Femur (tissue), 1 donor: ENCODE measurements at places on chromosomes 6 and 20.
A peak's percentile ranks its signal among the peaks of the same experiment; 100 is the strongest.

- no peak for DNase-seq
Observed at GRCh38 chr6:126541806-126542491, 202.0 kb downstream of the CENPW start.

DNA sequence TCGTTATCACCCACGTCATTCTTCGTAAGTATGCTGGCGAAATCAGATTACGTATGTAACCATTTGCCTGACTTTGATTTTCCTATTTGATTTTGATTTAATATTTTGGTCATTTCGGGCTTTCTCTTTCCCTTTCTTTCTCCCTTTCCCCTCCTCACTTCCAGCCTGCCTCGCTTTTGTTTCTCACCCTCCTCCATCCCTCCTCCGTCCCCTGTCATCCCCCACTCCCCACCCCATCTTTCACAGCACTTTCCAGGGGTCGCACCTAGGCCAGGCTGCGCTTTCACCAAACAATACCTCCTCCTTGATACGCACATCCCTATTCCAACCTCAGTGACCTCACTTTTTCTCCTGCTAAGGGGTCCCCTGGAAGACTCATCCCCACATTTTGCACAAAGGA, 194.6 kb upstream of the SNX9 start:
- no peak for DNase-seq

DNA sequence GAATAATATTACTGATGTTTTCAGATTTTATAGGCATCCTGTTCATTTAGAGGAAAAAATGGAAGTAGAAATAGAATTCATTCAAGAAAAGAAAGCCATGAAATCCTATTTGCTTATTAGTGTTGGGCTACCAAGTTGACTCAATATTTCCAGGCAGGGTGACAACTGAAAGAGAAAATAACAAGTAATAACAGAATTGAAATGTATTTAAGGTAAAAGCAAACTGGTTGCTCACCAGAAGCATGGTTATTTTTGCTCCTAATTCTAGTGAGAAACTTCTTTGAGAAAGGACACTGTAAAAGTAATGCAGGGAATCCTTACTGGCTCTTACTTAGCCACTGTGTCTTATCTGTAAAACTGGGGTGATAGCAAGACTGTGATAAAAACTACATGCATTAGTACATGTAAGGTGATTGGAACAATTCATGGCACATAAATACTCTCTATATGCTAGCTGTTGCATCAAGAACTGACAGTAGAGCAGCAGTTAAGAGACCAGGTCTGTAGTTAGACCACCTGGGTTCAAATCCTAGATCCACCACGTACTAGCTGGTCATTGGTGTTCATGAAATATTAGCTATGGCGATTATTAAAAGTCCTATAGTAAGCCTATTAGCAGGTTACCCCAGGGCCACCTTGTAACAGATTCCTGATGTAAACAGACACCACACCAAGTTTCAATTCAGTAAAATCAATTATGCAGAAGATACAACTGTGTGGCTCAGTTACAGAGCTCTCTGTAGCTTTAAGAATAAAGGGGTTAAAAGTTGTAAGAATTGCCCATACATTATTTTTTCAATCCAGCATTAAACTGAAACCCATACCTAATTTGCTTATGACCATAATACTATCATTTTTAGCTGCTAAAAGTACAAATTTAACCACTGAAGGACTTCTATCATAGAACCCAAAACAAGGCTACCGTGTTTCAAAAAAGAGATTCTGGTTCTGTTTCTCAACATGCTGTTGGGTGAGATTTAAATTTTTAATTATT, 159.2 kb upstream of the COL21A1 start:
- DNase-seq: no peak

DNA sequence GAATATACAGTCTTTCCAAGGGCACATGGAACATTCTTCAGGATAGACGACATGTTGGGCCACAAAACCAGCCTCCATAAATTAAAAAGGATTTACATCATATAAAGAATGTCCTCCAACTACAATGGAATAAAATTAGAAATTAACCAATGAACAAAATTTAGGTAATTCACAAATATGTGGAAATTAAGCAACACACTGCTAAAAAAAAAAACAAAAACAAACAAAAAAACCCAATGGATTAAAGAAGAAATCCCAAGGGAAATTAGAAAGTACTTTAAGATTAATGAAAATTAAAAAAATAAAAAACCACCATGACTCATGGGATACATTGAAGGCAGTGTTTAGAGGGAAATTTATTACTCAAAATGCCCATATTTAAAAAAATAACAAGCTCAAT, 21.4 kb upstream of the NT5E start:
- no peak for DNase-seq

GRCh38 chr6:137661601-137662000, 167.4 kb upstream of the OLIG3 start:
- DNase-seq: no peak

GRCh38 chr6:79869184-79869583, 78.2 kb downstream of the ELOVL4 start:
- no peak for DNase-seq

DNA sequence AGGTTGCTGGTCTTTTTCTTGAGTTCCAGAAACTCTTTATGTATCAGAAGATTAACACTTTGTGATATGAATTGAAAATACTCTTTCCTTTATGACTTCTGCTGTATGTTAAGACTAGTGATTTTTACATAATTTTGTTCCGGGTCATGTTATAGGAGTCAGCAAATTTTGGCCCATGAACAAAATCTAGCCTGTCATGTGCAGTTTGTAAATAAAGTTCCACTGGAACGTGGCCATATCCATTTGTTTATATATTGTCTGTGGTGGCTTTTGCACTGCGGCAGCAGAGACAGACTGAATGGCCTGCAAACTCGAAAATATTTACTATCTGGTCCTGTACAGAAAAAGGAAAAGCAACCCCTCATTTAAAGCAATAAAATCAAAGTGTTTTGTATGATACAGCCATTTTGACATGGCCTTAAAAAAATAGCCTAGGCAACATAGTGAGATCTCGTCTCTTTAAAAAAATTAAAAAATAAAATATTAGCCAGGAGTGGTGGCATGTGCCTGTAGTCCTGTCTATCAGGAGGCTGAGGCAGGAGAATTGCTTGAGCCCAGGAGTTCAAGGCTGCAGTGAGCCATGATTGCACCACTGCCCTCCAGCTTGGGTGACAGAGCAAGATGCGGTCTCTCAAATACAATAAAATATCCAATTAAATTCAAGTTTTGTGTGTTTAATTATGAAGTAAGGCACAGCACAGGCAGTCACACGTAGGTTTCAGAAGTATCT, 36.9 kb downstream of the SNX9 start:
- no peak for DNase-seq

DNA sequence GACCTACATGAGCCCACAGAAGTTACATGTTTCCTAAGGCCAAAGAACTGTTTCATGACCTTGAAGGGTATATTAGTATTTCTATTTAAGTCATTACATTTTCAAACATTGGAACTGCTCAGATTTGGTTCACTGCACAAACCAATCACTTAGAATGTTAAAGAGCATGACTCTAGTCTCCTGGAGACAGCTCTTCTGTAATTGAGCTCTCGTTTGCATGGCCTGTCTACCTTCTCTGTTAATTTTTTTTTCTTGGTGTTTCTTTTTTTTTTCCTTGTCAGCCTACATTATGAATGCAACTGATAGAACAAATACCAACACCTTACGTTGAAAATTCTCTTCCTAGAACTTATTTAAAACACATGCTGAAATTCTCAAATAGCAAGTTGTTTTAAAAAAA, 860.2 kb upstream of the MAP3K7 start:
- no peak for DNase-seq

GRCh38 chr6:31462964-31463870, 34.7 kb upstream of the MICB start:
- peak; percentile 75 for DNase-seq

GRCh38 chr6:30060606-30061091, 416 bp upstream of the POLR1H start:
- peak; percentile 47 for DNase-seq

DNA sequence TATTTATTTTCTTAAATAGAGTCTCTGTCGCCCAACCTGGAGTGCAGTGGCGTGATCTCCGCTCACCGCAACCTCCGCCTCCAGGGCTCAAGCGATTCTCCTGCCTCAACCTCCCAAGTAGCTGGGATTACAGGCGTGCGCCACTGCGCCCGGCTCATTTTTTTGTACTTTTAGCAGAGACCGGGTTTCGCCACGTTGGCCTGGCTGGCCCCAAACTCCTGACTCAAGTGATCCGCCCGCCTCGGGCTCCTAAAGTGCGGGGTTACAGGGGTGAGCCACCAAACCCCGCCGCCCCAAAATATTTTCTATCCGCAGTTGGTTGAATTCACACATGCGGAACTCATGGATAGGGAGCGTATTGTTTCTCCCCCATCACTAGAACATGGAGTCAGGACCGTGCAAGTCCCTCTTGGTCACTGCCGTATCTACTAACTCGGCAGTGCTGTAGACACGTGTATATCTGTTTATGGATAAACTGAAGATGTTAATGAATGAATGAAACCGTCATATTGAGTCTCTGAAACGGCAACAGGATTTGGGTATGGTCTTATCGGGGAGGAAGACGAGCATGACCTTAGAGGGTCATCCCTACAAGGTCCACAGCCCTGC, 904 bp downstream of the MKKS start:
- no peak for DNase-seq

GRCh38 chr6:47016261-47016660, 25.9 kb downstream of the ADGRF1 start:
- DNase-seq: no peak

GRCh38 chr6:69349771-69350170, 447.0 kb downstream of the LMBRD1 start:
- DNase-seq: peak; percentile 82

DNA sequence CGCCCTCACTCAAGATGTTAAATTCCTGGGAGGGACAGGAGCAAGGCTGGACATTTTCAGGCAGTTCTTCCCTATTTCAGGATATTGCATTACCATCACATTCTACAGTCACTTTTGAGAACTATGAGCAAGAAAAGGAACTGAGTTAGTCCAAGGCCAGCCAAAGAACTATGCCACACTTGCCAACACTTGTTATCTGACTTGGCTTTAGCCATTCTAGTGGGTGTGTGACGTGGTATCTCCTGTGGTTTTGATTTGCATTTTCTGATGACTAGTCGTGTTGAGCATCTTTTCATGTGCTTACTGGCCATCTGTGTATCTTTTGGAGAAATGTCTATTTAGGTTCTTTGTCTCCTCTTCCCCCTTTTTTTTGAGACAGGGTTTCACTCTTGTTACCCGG, 12.0 kb downstream of the XRN2 start:
- no peak for DNase-seq

- no peak for DNase-seq
Observed at GRCh38 chr6:42185597-42185996, 9.2 kb downstream of the GUCA1B start.

- no peak for DNase-seq
Observed at GRCh38 chr6:20217324-20217855, 5.1 kb upstream of the MBOAT1 start.

DNA sequence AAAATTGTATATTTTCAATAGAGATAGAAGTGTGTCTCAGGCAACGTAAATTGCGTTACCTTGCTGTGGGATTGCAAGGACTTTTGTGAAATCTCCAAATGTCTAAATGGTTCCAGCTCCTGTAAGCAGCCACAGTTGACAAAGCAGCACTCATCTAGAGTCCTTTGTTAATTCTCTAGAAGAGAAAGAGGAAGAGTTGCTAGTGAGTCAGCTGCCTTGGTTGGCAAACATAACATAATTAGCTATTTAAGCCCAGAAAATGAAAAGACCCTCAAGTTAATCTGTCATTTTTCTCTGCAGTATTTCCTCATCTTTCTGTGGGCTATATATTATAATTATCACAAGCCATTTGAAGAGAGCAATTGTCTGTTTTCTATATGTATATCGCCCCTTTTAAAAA, 66.4 kb upstream of the FABP7 start:
- DNase-seq: no peak

GRCh38 chr20:8020314-8021079, 936 bp upstream of the TMX4 start:
- DNase-seq: no peak

DNA sequence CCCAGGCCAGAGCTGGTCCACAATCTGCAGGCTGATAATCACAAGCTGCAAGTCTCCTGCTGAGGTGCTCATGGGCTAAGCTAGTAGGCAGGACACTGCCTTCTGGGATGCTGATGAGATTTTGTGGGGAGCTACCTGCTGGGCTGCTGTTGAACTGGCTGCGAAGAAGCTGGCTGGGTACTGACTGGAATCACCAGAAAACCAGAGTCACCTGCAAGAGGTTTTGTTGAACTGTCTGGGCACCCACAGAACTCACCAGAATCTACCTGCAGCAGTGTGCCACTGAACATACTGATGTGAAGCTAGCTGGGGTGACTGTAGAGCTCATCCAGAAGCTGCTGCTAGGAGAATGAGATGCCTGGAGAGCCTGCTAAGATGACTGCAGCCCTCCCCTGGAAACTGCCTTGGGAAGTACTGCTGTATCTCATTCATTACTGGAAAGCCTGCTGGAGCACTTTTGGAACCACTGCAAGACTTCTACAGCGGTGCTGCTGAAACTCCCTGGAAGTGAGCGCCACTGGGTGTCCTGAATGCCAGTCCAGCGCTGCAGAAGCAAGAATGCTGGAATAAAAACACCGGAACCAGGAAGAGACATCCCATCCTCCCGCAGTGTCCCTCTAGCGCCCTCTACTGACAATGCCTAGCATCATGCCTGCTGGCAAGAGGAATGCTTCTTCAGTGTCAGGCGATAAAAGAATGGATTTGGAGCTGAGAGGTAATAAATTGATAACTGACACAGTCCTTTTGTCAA, 64.9 kb upstream of the ARHGAP18 start:
- peak; percentile 78 for DNase-seq

- DNase-seq: peak; percentile 69
Observed at GRCh38 chr20:38073307-38074071, 39.9 kb downstream of the RPRD1B start.

- DNase-seq: no peak
Observed at GRCh38 chr6:71706523-71706922, 179.8 kb upstream of the RIMS1 start.

- no peak for DNase-seq
Observed at GRCh38 chr20:22927537-22927936, 107.6 kb upstream of the SSTR4 start.

- no peak for DNase-seq
Observed at GRCh38 chr6:15475872-15476271, 187.0 kb downstream of the DTNBP1 start.

DNA sequence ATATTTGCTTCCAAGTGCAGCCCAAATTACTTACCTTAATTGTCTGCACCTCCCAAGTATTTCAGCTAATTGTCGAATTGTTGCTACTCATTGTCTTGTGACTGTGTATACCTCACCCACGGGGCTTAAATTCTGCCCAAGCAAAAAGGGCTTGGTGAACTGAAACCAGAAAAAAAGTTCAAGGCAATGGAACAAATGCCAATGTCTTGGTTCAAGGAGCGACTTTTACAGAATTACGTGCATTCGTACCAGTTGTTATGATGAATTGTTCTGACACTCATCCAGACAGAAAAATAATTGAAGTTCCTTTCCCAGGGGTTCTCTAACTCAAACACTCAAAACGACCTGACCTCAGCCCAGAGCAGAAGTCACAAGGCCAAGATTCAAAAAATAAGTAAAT, 13.9 kb upstream of the PXDC1 start:
- no peak for DNase-seq

- no peak for DNase-seq
Observed at GRCh38 chr20:16514140-16514539, 59.1 kb downstream of the KIF16B start.
